Left lung (tissue), 14 donors: ENCODE measurements at places on chromosomes 1 and 21.

DNA sequence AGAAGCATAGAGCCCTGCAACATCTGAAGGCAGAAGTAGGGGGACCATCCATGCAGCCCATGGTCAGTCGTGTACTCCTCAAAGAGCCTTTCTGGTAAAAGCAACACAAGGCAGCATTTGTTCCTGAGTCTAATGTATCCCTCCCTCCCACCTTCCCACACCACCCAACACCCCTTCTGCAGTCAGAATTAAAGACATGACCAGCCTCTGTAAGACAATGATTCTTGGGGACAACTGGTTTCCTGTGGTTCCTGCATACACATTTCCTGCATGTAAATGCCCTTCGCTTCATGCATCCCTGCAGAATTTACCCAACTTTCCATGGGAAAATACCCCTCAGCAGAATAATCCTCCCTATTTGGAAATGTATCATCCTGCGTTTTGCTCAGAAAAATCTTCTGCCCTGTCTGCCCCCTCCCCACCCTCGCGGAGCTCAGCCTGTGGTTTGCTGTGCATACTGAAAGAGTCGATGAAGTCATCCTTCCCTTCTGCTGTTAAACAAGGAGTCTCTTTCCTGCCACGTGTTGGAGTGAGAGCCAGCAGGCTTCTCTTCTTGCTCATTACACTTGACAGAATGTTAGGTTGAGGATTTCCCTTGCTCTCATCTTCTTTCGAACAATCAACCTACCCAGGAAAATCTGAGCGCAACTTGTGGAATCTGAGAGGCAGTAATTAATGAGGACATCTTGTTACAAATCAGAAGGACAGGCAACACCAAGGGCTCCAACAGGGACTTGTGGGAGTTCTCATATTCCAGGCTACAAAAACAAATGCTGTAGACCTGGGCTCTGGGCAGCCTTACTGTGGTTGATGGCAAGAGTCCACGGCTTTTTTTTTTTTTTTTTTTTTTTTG lies 4.7 kb downstream of the TNN start:
- DNase-seq = no peak

DNA sequence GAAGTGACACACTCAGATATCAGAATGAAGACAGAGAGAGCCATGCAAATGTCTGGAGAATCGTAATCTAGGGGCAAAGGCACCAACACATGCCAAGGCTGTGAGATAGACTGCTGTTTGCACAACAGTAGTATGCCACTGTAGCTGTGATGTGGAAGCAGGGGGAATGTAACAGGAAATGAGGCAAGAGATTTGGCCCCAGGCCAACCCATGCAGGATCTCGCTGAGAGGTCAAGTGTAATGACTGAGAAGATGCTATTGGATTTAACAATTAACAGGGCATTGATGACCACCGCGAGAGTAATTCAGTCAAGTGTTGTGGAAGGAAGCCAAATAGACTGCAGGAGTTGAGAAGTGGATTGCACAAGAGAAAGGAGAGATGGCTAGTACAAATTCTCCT lies 107.3 kb upstream of the ST6GALNAC5 start:
- DNase-seq = no peak

DNA sequence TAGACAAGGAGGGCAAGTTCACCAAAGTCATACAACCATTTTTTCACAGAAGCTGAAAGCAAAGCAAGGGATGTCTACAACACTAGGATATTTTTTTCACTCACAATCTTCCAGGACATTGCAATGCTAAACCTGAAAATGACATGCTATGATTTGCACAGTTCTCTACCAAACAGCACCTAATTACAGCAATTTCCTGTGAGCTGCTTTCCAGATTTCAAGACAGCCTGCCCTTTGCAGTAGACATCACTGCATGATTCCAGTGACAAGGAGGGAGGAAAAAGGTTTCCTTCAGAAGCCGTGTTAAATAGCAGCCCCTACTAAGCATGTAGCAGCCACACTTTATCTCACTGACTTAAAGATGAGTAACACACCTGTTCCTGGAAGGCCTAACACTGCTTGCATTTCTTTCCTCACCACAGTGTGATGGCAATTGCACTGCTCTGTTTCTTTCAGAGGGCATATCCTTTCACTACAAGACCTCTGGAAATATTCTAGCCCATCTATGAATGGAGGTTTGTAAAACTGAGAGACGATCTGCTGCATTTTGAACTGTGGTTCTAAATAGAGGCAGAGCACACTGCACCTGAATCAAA lies 97.1 kb downstream of the DUSP10 start:
- DNase-seq = no peak

DNA sequence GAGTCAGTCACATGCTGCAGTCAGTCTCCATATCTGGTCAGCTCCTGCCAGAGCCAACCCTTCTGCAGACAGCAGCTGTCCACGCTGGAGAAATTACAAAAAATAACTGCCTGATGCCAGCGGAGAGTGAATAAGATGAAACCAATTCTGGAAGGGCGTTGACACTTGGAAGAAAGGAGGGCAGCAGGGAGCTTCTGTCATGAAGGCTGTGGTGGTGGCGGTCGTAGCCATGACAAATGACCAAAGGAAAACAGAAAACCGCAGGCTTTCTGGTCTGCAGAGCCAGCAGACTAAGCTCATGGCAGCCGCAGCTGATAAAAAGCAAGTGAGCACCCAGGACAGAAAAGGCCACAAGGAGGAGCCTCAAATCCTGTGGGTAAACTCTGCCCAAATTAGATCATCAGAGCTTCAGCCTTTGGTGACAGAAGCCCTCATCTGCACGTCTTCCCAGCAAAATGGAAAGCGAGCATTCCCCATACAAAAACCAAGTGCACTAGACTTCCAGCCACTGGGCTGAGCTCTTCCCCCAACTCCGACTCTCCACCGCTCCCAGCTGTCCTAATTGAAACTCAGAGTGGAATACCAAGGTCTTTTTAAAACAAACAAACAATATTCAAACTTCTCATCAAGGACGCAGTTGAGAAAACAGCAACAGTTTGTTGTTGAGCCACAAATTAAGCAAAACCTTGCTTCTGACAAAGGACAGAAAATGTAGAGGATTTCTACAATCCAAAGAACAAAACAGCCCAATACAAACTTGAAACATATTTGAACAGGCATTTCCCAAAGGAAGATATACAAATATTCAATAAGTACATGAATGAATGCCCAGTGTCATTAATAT lies 28.7 kb downstream of the RSPH1 start:
- DNase-seq = no peak

DNA sequence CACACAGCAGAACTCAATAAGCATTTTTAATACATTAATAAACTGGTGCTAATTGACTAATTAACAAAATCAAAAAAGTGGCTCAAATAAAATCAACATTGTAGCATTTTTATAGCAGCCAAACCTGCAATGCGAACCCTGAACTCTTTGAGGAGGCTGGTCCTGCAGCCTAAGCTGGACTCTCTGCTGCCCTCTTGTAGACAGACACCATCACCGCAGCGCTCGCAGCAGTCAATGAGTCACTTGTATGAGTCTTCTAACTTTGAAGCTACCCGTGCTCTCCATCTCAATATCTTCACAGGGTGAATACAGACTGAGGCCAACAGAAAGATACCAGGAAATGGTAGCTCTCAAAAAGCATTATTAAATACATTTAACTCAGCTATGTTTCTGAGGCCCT lies 9.7 kb upstream of the KRTAP7-1 start:
- no peak for DNase-seq

GRCh38 chr1:33111965-33112364 lies 31.0 kb downstream of the AZIN2 start:
- no peak for DNase-seq
